ENCODE measurements at places on chromosomes 11 and 22.

DNA sequence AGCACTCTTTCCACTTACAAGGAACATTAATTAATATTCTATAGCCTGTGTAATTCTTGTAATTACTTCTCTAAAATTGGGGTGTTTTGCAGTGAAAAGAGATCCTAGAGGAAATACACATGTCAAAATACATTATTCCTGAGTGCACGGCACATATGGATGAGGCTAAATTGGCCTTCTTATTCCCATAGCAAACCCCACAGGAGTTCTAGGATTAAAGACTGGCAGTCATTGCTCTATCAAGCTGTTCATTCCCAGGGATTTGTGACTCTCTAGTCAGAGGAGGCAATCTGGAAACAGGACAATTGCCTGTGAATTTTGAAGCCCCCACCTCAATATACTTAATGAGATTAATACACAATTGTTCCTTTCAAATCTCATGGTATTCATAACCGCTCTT lies 145.9 kb upstream of the OPCML start:
- no peak for DNase-seq

DNA sequence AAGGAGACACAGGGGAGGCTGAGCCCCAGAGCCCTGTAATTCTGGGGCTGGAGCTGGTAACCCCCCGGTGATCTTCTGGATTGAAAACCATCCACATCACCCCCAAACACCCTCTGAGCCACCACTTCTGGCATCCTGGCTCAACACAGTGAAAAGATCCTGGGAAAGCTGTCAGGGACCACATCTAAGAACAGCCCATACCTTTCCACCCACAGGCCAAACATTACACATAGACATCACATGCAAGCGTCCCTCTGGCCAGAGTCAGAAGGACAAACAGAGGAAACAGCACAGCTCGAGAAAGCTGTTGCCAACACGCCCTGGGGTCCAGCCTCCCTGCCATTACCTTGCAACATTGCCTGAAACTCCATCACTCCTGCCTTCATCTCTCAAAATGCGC lies 469.5 kb downstream of the SOX6 start:
- DNase-seq = no peak

DNA sequence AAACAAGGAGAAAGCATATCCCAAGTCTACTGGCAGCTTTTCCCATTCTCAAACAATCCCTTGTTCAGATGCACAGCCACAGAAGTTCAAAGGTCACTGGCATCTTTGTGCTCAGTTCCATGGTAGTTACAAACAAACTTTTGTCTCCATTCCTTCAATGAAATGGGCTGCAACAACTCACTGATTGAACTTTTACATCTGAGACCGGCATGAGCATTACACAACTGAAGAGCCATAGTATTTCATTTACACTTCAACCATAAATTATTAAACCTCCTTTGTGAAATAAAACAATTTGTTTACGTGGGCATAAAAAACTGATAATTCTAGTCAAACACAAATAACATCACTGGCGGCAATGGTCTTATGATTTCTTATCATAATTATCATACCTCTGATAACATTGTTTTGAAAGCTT lies 67.8 kb upstream of the ARHGAP32 start:
- no peak for DNase-seq

DNA sequence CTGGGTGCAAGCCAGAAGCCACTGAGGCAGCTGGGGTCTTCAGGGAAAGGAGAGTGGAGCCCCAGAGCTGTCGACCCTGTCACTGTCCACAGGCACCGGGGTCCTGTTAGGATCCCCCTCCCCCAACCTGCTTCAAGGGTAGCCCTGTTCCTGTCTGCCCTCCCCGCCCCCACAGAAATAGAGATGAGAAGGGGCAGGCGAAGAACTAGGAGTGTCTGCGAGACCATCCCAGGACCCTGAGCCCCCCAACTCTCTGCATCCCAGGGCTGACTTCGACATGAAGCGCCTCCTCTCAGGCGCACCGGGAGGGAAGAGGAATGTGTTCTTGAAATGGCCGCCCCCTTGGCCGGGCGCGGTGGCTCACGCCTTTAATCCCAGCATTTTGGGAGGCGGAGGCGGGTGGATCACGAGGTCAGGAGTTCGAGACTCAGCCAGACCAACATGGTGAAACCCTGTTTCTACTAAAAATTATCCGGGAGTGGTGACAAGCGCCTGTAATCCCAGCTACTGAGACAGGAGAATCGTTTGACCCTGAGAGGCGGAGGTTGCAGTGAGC lies 607 bp upstream of the ZNF70 start:
- no peak for DNase-seq

- DNase-seq = no peak
Measured at GRCh38 chr22:21094911-21095772, 49.4 kb downstream of the LRRC74B start.

DNA sequence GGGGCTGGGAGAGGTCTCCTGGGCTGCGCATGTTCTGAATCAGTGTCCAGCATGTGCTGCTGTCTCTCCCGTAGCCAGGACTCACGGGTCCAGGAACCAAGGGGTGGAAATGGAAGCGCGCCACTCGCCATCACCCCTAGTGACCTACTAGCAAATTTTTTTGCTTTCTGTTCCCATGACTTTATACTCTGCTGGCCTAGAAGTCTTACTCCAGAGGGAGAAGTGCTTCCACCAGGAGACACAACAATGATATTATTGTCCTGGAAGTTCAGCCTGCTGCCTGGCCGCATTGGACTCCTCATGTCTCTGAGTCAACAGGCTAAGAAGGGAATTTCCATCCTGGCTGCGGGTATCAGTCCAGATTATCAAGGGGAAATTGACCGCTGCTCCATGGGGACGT lies 729.7 kb downstream of the BRD1 start:
- no peak for DNase-seq

DNA sequence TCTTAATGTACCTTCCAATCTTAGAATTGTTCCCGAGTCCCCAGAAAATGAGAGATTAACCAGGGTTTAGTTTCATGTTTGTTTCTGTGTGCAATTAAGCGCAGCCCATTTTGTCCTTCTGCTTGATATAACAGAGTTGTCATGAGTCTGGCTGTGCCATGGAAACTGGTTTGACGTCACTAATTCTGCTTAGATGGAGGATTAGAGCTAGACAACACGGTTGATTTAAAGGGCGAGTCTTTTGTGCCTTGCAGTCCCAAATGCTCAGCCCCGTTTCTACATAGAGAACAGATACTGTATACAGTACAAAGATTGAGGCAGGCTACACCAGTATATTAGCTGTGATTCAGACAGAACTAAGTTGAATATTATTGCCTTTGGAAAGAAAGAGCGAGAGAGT lies 45.5 kb upstream of the ALKBH3 start:
- DNase-seq = no peak

- DNase-seq = no peak
Measured at GRCh38 chr11:23781803-23782560, 714.9 kb upstream of the LUZP2 start.

DNA sequence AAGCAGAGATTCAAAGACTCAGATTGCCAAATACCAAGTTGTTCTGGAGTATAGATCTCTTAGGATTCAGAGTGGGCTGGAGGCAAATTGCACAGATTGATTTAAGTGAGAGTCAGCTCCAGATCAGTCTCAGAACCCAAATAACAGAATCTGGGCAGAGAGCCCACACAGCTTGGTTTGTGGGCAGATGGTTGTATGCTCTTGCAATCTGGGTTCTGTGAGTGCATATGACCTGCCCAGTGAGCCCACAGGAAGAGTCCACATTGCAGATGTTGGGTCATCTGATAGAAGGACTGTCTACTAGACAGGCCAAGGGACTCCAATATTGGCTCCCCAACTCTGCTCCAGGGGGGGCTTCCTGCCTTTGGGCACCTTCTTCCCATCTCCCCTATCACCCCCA lies 65.9 kb downstream of the ADAMTS15 start:
- DNase-seq = no peak

DNA sequence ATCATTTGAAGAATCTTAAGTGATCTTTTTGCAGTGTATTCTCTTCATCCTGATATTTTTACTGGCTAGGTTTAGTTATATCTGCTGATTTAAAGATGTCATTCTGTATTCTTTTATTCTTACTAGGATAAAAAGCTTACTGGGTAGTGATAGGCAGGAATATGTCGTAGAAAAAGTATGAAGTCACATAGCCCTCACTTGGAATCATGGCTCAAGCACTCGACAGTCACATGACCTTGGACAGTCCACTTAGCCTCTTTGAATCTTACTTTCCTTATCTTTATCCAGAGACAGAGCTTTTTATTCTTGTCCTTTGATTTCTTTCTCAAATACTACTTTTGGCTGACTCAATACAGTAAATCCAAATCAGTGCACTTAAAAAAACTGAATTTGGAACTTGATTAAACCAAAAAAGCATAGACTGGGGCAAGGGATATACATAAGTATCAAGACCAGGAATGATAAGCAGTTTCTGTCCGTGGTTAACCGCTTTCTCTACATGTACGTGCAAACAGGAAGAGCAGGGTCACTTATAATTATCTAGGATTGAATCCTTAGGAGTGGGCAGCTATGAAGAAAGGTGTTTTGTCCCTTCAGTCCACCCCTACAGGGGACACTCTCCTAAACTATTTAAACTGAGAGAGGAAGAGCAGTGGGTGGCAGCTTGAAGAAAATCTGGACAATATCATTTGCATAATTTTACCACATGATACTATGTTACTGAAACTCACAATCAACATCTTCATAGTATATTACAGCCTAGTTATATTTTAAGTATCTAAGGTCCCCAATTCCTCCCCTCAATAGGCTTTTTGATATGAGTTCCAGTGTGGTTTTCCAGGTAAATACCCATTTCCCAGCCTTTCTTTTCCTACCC lies 8.0 kb downstream of the MMP7 start:
- DNase-seq = no peak

DNA sequence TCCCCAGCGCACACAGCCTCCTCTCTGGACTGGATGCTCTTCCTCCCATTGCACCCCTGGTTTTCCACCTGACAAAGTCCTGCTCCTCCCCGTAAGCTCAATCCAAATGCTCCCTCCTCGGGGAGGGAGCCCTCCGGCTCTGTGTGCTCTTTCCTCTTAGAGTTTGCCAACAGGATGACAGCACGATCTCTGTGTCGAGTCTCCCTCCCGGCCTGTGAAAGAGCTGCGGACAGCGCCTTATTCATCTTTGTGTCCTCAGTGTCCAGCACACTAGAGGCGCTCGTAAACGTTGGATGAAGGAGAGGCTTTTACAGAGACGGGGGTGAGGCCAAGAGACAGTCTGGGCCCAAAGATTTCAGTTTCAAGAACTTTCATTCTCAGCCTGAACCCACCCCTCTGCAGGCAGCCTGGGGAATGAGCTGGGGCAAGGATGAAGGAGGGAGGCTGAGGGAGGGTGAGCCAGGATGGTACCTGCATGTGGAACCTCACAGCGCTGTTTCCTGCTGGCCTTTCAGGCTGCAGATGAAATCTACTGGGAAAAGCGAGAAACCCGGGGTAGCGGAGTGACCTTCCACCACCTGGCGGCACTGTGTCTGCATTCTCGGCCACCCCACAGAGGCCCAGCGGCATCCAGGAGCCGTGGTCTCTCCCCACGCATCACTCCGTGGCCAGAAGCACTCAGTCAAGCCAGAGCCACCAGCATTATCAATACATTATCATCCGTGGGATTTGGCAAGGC lies 8.5 kb upstream of the TMPRSS4 start:
- DNase-seq = no peak

- no peak for DNase-seq
Measured at GRCh38 chr11:34431979-34432378, 6.8 kb upstream of the CAT start.

GRCh38 chr11:65486570-65487466 lies 12.0 kb upstream of the MALAT1 start:
- DNase-seq = no peak

DNA sequence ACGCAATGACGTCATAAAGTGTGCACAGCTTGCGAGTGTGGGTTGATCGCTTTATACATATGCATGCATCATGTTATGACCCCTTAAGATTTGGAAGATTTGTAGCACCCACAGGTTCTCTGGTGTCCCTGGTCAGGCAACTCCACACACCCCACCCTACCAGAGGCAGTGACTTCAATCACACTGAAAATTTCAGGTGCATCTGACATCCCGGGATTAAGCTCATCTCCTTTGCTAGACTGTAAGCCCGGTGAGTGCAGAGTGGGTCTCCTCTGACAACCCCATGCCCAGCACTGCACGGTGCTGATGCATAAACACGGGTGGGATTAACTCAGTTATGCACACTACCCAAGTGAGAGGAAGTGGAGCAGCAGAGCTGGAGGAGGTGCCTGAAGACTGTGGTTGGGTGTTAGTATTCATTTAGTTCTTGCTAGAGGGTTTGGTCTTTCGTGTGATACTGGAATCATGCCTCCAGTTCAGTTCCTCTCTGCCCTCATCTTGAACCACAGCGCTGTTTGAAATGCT lies 6.5 kb downstream of the ARSA start:
- no peak for DNase-seq

DNA sequence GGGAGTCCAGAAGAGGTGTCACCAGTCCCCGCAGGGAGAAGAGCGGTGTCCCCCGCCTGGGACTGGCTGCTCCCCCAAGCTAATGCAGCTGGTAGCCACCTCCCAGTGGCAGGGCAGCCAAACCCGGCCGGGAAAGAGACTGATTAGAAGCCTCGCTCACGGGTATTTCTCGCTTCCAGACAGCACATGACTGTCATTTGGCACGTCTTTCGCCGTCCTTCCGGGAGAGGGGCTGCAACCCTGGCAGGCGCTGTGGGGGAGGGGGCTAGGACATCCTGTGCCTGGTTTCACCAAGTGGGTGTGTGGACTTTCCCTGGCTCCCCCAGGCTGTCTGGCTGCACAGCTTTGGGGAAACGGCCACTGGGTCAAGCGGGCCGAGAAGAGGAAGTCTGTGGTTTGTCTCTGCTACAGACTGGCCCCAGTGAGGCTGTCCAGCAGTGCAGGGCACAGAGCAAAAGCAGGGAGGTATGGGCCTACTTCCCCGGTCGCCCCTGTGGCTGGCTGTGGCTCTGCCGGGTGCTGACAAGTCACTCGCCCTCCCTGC lies 3.8 kb downstream of the CD81 start:
- DNase-seq = no peak

DNA sequence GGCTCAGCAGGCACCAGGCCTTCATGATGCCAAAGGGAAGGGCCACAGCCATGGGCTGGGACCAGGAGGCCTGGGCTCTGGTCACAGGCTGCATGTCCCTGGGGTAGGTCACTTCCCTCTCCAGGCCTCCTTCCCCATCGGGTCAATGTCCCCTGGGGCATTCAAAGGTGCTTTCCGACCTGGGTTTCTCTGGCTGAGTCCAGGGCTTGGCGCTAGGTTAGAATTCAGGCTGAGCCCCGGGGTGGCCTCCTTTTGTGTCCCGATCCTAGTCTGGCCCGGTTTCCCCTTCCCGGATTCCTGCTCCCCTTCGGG lies 12.2 kb downstream of the MAFF start:
- DNase-seq = no peak

DNA sequence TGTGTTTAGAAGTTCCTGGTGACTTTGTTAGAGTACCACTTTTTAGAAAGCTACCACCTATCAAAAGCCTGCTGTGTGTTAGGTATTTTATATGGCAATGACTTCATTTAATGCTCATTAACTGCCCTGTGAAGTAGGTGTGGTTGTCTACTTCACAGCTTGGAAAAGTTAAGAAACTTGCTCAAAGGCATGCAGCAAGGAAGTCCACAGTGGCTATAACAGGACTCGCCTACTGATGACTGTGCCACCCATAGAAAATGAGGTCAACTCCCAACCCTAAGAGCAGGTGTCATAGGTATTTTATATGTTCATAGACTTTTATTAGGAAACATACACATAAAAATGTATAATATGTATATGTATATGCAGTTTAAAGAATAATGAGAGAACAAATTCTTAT lies 125.2 kb upstream of the PAX6 start:
- DNase-seq = no peak

All from activated CD8-positive, alpha-beta memory T cell treated with anti-CD3 and anti-CD28 coated beads for 4 hours (primary cell).